Sigmoid colon (tissue), 7 donors: ENCODE measurements at places on chromosomes 3 and 15. TPM values are rescaled to one million over a fixed set of nuclear protein-coding genes. Genes with fewer than 3 reads are reported as not detected.
A peak's percentile ranks its signal among the peaks of the same experiment; 100 is the strongest.

PCSK6 gene
- 2.9 TPM for total RNA-seq

GPR87 gene
- not detected for total RNA-seq

DNA sequence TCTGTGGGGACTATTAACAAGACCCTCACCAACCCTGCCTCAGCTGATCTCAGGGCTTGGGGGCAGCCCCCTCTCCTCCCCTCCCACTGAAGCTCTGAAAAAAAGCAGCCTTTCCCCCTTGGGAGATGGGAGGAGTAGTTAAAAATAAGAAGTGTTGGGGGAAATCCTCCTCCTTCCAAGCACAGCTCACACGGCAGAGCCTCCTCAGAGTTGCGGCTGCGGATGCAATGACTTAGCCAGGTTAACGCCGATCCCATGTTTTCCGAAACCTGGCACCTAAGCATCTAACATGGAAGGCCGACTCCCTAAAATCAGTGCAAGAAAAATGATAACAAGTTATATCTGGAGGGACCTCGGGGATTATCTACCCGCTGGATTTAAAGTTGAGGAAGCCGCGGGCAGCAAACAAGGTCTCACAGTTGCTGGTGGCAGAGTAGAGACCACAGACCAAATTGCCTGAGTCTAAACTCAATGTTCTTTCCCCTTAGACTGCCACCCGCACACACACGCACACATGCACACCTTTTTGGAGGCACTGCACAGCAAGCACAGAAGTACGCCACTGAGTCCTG lies 1.1 kb upstream of the TPM1 start:
- no peak for DNase-seq

- DNase-seq, result no peak
Measured at GRCh38 chr3:5565026-5565425, 377.5 kb downstream of the EDEM1 start.

- DNase-seq, result no peak
Measured at GRCh38 chr15:56587686-56588085, 122.7 kb upstream of the MNS1 start.

GOLGA6L7 gene
- not detected for total RNA-seq

GOLGA8H gene
- not detected for total RNA-seq

DNA sequence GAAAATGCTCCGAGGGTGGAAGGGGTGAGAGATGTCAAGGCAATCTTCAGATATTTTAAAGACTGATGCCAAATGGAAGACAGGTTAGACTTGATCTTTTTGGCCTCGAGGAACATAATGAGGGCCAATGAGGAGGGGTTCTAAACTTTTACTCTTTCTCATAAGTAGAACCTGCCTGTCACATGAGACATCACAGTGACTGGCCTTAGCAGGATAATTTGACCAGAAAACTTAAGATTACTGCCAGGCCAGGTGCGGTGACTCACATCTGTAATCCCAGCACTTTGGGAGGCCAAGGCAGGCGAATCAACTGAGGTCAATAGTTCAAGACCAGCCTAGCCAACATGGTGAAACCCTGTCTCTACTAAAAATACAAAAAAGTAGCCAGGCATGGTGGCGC lies 12.2 kb downstream of the TM4SF4 start:
- no peak for DNase-seq

DNA sequence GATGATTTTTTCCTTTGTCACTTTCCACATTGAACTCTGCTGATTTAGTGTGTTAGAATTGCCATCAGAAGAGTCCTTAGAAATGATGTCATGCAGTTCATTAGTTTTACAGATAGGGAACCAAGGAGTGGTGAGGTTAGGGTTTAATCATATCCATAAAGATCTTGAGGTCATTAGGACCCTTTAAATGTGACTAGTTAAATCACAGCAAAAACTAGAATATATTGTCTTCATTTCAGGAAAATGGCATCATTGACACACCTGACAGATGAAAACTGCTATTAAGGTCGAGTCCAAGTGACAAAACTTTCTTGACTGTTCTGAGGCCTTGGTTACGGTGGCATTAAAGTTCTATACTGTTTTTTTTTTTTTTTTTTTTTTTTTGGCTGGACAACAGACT lies 50.5 kb downstream of the MBNL1 start:
- DNase-seq, result no peak

JMJD7 gene
- 13.6 TPM for total RNA-seq

AADAC gene
- total RNA-seq, result not detected

GRCh38 chr3:38212141-38212540 lies 46.8 kb downstream of the OXSR1 start:
- DNase-seq, result no peak

- DNase-seq, result peak; percentile 78
Measured at GRCh38 chr3:149658744-149659497, 1.1 kb upstream of the WWTR1 start.

DNA sequence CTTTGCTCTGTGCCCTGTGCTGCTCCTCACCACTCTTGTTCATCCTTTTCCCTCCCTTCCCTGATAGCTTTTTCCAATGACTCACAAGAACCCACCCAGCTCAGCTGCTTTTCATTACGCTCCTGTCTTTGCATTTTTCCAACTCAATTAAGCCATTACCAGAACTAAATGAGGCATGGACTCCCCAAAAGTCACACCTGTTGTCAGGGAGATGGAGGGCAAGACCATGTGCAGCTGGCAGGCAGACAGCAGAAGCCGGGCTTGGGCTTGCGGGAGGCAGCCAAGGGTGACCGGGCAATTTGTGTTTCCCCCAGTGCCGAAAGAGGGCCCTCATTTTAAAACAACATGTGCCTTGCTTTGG lies 64.3 kb downstream of the CASR start:
- no peak for DNase-seq

GHSR gene
- not detected for total RNA-seq

CDCP1 gene
- total RNA-seq, result 0.83 TPM

DNA sequence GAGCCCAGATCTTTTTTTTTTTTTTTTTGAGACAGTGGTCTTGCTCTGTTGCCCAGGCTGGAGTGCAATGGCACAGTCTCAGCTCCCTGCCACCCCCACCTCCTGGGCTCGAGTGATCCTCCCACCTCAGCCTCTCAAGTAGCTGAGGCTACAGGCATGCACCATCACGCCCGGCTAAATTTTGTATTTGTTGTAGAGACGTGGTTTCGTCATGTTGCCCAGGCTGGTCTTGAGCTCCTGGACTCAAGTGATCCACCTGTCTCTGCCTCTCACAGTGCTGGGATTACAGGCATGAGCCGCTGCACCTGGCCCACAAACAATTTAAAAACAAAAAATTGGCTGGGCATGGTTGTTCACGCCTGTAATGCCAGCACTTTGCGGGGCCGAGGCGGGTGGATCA lies 22.6 kb upstream of the SLC6A6 start:
- no peak for DNase-seq

MYL3 gene
- 10.8 TPM for total RNA-seq

DNA sequence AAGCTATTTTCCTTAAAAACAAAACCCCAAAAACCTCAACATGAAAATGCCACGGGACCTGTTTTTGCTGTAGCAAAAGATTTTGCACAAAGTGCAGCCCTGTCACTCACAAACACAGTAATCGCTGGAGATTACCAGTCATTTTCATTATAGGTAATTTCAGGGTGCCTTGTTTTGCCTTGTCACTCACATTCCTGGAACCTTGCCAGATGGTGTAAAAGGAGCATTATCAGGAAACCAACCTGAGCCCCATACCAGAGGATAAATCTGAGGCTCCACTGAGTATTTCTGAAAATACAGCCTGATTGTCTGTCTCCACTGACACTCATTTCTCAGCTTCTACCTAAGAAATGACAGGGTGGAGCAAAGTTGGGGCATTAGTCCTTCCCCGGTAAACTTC lies 791.3 kb upstream of the LMCD1 start:
- DNase-seq, result no peak

RPL39L gene
- total RNA-seq, result 27.7 TPM

MAGEL2 gene
- total RNA-seq, result under 0.01 TPM

- no peak for DNase-seq
Measured at GRCh38 chr3:51796854-51797253, 17.8 kb upstream of the IQCF6 start.

- DNase-seq, result no peak
Measured at GRCh38 chr3:155326901-155327300, 33.4 kb upstream of the STRIT1 start.

HIGD2B gene
- total RNA-seq, result not detected

DNA sequence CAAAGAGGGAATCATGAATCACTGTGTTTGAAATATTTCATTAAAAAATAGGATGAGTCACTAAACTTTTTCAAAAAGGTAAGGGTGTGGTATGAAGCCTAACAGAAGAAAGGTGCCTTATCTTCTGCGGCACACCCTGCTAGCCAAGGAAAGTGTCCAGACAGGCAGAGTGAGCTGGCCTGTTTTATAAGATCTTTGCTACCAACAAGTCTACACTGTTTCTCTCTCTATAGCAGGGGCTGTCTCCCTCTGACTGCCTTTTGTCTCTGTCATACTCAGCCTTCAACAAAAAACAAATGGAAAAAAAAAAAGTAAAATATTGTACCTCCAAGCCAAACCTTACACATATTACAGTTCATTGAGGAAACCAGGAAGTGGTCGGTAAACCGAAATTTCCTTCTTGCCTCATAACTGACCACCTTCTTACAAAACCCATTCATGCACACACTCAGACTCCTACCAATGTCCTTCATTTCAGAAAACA lies 9.1 kb downstream of the ZDHHC3 start:
- no peak for DNase-seq

OR5K1 gene
- total RNA-seq, result not detected

GRCh38 chr3:134650431-134651346 lies at the start of gene KY:
Gene KY (minus strand): TSS chr3:134651022. CDS start chr3:134650960, 62 bp downstream.
- DNase-seq, result no peak

DNA sequence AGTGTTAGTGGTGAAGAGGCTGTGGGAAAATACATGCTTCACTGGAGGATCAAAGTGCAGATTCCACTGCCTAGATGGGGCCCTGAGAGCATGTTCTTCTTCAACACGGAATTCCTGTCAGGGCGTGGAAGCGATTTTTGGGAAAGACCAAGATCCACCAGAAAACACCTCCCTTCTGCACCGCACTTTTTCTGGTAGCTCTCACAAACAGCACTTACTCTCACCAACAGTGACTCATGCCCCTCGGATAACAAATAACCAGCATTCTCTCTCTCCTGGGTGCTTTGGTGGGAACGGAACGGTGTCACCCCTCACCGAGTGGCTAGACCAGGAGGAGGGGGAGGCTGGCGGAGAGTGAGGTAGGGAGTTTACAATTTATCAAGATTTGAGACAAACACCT lies 40.1 kb downstream of the ADAMTSL3 start:
- DNase-seq, result no peak

ANAPC13 gene
- total RNA-seq, result 46.7 TPM

CLRN1 gene
- total RNA-seq, result not detected

C15orf39 gene
- total RNA-seq, result 6.8 TPM

- DNase-seq, result no peak
Measured at GRCh38 chr3:22161315-22161714, 410.3 kb upstream of the ZNF385D start.

SERPINI2 gene
- total RNA-seq, result 0.27 TPM

GRCh38 chr3:122101646-122102045 lies 46.5 kb downstream of the CD86 start:
- no peak for DNase-seq

GRCh38 chr3:100754563-100755334 lies 45.5 kb downstream of the TFG start:
- no peak for DNase-seq

DNA sequence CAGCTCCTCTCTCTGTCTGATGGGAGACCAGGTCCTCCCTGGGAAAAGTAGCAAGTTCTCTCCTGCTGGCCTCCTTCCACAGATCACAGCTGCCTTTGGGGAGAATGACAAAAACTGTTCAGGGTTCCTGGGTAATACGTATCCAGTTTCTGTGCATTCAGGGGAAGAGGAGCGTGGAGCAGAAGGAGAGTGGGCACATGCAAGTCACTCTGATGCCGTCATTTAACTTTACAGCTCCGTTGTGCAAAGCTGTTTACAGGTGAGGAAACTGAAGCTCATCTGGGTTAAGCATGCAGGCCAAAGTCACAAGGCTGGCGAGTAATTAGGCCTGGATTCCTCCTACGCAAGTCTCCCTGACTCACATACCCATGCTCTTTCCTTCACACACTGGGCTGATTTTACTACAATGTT lies 7.5 kb upstream of the TM4SF1 start:
- no peak for DNase-seq

DNA sequence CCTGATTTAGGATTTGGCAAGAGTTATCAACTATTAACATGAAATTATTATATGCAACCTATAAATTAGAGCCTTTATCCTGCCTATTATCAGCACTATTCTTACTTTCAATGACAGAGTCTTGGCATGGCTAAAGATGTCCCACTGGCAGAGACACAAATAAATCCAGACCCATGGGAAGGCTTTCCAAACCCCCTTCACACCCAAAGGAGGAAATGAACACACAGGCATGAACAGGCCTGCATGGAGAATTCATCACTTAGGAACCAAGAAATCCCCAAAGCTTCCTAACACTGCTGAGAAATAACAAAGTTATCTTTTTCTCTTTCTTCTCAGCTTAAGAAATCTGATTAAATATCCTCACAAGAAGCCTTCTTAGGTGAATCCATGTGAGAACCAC lies 213.9 kb downstream of the OCA2 start:
- DNase-seq, result no peak

DNA sequence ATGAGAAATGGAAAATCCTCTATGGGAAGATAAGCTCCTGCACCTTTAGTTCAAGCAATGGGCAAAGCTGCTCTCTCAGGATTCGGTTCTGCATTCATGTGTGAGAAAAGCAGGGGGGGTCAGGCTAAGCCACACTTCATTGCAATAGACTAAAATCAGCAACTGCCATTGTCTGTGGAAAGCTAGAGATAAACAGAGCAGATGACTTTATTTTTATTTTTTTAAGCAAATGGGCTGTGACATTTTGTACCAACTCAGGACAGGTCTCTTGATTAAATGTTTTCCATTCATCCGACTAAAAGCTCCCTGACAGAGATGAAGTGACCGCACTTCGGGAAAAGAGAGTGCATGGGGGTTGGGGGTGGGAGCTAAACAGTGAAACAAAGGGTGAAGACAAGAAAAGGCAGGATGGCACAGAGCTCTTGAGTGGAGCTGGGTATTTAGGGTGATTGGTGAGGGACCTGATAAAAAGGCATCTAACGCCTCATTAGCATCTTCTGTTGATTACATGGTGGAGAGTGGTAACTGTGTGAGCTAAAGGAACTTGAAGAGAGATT lies 987.4 kb downstream of the TUSC7 start:
- no peak for DNase-seq

DNA sequence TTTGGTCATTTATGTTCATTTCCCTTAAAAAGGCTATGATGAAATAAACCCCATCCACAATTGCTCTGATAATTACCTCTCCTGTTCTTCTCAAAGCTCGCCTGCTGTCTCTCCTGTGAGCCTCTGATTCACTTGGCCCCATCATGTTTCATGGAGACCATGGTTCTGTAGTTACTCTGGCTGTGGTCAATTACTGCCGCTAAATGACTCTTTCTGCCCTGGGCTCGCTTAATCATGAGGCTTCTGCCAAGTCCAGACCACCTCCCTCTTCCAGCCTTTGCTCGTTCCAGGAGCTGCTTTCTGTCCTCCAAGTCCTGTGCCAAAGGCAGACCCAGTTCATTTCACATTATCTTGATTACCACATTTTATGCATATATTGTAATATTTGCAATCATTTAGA lies 91.9 kb downstream of the THSD4 start:
- no peak for DNase-seq

SLC9C1 gene
- total RNA-seq, result 0.41 TPM
